ENCODE measurements at places on chromosomes 2 and 18.

- DNase-seq: no peak
These were observed 69.1 kb downstream of the ACVR2A start for GRCh38 chr2:147913701-147914480.

DNA sequence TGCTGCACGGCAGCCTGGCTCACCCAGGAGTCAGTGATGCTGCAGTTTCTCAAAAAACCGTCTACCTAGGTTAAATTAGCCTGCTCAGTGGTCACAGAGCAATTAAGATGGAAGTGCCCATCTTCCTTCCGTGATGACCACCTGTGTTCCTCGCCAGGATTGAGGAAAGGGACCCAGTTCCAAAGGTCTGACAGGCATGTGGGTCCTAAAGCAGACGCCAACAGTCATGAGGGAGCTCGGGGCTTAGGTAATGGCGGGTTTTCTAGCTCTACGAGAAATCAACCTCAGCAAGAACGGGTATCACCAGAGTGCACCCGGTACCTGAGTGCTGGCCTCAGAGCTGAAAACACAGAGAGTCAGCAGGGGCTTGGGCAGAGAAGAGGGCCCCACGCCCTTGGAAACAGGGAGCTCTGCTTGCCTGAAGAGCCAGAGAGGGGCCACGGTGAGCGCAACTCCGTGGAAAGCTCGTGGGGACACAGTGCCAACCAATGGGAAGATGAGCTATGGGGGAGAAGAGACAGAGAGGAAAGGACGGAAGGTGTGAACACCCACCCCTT lies 34.3 kb upstream of the DNMT3A start:
- DNase-seq: no peak

DNA sequence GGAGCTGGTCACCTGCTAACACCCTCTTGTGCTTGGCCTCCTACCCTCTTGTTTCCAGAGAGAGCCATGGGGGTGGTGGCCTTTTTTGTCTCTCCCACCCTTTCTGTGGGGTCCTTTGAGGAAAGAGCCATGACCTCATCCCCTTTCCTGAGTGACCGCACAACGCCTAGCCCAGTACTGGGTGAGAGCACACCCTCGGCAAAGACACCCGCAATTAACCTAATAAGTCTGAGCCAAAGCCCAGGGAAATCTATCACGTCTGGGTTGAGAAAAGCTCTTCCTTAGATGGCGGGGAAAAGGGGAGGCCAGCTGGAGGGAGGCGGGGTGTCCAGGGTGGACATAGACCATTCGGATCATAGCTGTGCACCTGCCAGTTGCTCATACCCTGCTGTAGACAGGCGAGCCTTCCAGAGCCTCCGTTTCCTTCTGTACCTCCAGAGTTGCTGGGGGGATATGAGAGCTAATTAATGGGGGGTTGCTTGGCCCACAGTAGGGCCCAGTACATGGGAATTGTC lies 93.7 kb upstream of the MCFD2 start:
- DNase-seq: no peak

DNA sequence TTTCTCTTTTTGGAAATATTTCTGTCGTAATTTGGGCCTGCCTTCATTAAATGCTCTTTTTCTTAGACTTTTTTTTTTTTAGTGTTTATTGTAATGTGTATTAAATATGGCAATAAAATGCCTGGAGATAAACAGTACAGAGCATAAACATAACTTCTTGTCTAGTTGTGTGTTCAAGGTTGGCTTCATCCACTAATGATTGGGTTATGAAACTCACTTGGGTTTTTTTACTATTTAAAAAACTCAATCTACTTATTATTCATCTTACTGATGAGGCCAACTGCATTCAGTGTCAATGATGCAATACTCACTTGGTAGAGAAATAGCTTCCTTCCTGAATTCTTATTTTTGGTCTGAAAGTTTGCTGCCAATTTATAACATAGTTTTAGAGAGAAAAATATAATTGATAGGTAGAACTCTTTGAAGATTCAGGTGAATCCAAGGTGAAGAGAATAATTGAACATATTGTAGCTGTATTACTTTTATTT lies 144.2 kb upstream of the NABP1 start:
- DNase-seq: no peak

DNA sequence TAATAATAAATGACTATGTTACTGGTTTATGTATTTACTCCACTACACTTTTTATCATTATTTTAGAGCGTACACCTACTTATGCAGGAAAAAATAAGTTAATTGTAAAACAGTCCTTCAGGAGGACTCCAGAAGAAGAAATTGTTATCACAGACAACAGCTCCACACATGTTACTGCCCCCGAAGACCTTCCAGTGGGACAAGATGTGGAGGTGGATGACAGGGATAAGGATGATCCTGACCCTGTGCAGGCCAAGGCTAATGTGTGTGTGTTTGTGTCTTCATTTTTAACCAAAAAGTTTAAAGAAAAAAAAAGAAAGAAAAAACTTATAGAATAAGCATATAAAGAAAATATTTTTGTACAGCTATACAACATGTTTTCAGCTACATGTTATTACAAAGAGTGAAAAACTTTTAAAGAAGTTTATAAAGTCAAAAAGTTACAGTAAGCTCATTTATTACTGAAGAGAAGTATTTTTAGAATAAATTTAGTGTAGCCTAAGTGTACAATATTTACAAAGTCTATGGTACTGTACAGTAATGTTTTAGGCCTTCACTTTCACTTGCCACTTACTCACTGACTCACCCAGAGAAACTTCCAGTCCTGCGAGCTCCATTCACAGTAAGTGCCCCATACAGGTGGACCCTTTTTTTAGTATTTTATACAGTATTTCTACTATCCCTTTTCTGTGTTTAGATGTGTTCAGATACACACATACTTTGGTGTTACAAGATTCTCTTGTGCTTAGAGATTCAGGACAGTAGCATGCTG lies 7.5 kb downstream of the TGFBRAP1 start:
- no peak for DNase-seq

GRCh38 chr2:188852772-188853171 lies 121.4 kb upstream of the COL3A1 start:
- DNase-seq: no peak

GRCh38 chr2:3174626-3175567 lies 202.7 kb downstream of the EIPR1 start:
- no peak for DNase-seq

GRCh38 chr18:499776-500631 lies 497 bp downstream of the COLEC12 start:
- no peak for DNase-seq

GRCh38 chr2:69055688-69056470 lies 42.9 kb downstream of the ANTXR1 start:
- no peak for DNase-seq

- DNase-seq: no peak
These were observed 3.5 kb downstream of the COPS9 start for GRCh38 chr2:240132651-240132980.

GRCh38 chr2:134301099-134301927 lies 47.4 kb downstream of the MGAT5 start:
- DNase-seq: no peak

DNA sequence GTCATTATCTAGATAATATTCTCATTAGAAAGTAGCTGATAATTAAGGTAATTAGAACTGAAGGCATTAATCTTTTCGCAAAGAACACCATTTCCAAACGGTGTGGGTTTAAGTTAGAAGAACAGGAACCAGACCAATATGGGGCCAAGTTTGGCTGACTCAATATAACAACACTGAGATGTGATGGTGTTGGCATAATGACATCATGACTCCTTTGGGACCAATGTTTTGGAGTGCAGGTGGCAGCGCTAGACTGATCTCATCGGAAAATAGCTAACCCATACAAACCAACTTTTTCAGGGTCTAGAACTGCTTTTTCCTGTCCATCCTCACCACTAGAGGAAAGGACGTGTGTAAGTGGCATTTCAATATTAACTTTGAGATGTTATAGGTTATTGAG lies 1171.7 kb upstream of the ZEB2 start:
- no peak for DNase-seq

- no peak for DNase-seq
These were observed 161.2 kb upstream of the XIRP2 start for GRCh38 chr2:166727095-166727494.

DNA sequence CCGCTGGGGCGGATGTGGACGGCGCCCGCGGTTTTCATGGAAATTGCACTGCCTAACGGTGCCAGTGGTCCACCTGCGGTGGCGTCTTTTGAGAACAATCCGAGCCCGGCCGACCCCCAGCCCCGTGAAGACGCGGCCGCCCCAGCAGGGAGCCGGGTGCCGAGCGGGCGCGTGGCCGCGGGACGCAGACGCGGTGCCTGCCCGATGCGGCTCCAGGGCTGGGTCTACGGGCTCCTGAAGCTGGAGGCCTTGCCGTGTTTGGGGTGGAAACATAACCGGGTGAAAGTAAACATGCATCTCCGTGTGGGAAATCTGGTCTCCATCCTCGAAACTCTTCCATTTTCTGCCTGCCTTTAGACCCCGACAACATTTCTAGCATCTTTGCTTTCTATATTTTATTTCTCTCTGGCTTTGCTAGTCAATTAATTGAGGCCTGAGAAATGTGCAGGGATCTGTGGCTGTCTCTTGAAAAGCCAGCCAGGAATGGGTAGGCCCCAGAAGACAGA lies 572 bp downstream of the INPP4A start:
- no peak for DNase-seq

GRCh38 chr2:127413782-127414637 lies 4.2 kb upstream of the PROC start:
- no peak for DNase-seq

DNA sequence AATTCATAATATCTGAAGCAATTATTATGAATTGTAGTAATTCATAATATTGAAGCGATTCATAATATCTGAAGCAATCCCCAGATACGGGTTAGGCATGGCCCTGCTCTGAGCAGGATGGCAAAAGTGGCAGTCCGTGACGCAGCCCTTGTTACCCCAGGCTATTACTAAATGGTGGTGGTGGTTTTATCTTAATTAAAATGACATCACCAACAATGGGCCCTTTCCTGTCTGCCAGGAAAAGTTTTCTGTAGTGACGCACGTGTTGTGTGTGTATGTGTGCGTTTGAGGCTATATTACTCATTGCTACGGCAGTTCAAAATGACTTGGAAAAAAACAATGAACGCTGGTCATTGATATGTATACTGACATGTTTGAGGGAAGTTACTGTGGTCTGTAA lies 10.6 kb upstream of the MOCOS start:
- DNase-seq: no peak
